Hair follicular keratinocyte (primary cell): ENCODE measurements at places on chromosomes 1 and 21. TPM values are rescaled to one million over a fixed set of nuclear protein-coding genes. Genes with fewer than 3 reads are reported as not detected.

SEMA6C gene
- 0.47 and 0.84 TPM in 2 replicates for total RNA-seq

DAB1 gene
- not detected in 2 replicates for total RNA-seq

PALMD gene
- 4.1 and 5.4 TPM in 2 replicates for total RNA-seq

RPTN gene
- total RNA-seq = not detected in 2 replicates

LCE1D gene
- total RNA-seq = not detected in 2 replicates

FH gene
- 95.7 and 160 TPM in 2 replicates for total RNA-seq

POU3F1 gene
- total RNA-seq = 0.86 and 0.87 TPM in 2 replicates

CD52 gene
- 0.55 TPM in 1 of 2 replicates, not detected in the other for total RNA-seq

PYHIN1 gene
- total RNA-seq = not detected in 2 replicates

PYGO2 gene
- total RNA-seq = 16.6 and 19.7 TPM in 2 replicates

PHLDA3 gene
- total RNA-seq = 79.2 and 93.4 TPM in 2 replicates

ADGRB2 gene
- total RNA-seq = 0.19 and 0.39 TPM in 2 replicates

FLAD1 gene
- 45.4 and 46.1 TPM in 2 replicates for total RNA-seq

EFNA1 gene
- total RNA-seq = 22.1 and 25.9 TPM in 2 replicates

TNFAIP8L2 gene
- not detected in 2 replicates for total RNA-seq

CEPT1 gene
- 30.9 and 37.5 TPM in 2 replicates for total RNA-seq

CAMK2N1 gene
- total RNA-seq = 18.5 and 26.4 TPM in 2 replicates

VPS26C gene
- total RNA-seq = 35.2 and 52.1 TPM in 2 replicates

LAPTM5 gene
- 0.42 and 0.55 TPM in 2 replicates for total RNA-seq

RGS18 gene
- 0.11 and 0.55 TPM in 2 replicates for total RNA-seq

NOS1AP gene
- total RNA-seq = 0.08 TPM in 1 of 2 replicates, not detected in the other

OR6N1 gene
- not detected in 2 replicates for total RNA-seq

TRIM46 gene
- total RNA-seq = 3.0 and 3.2 TPM in 2 replicates

CFHR1 gene
- total RNA-seq = not detected in 2 replicates

TMPRSS15 gene
- not detected in 2 replicates for total RNA-seq

NPPB gene
- total RNA-seq = not detected in 2 replicates

PIGC gene
- 19.4 and 20.8 TPM in 2 replicates for total RNA-seq

C1orf185 gene
- not detected in 2 replicates for total RNA-seq

IL10 gene
- not detected in 2 replicates for total RNA-seq
